ENCODE measurements at places on chromosomes 3 and 15.

GRCh38 chr3:194984066-194984465 is 286.9 kb downstream of the XXYLT1 start:
- H3K36me3 ChIP-seq, result no peaks in the 10 kb centered on the region
- H3K4me3 ChIP-seq, result no peak overlapping the region
- H3K27me3 ChIP-seq, result peaks cover 15% of the 10 kb centered on the region
- H3K27ac ChIP-seq, result no peak overlapping the region
- DNase-seq, result peak; percentile 40

GRCh38 chr15:66682865-66683264 is 19.2 kb upstream of the SMAD6 start:
- H3K27me3 ChIP-seq, result no peaks in the 10 kb centered on the region
- H3K4me3 ChIP-seq, result no peak overlapping the region
- H3K4me1 ChIP-seq, result peaks cover 34% of the 10 kb centered on the region

DNA sequence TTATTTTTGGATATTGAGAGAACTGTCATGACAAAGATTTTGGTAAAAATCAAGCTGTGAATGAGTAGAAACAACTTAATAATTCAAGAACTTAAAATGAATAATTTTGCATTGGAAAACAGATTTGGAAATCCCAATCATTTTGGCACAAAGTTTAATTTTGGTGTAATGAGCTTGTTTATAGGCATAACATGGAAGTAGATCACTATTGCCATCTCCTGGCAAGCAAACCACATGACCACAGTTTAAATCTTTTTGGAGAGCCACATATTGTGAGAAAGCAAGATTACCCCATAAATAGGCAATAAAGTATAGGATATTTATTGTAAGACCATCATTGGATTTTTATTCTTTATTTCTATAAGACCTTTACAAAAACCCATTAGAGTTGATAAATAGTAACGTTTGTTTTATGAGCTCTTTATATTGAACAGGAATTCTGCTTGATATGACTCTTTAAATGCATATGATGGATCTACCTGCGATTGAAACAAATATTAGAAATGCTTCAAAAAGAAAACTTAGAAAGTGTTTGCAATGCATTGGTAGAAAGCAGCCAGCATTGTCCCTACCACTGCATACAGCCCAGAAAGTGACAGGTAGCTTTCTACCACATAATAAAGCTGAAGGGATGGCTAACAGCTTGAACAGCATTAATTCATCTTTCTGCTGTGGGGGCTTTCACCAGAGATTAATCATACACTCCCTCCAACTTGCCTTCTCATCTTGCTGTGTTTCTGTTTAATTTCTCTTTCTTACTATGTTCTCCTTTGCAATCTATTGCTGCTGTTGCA is 766.8 kb downstream of the TBL1XR1 start:
- peaks cover 5% of the 10 kb centered on the region for H3K27me3 ChIP-seq
- no peak overlapping the region for H3K4me3 ChIP-seq
- no peaks in the 10 kb centered on the region for H3K36me3 ChIP-seq
- DNase-seq, result no peak
- no peak overlapping the region for H3K27ac ChIP-seq

- H3K36me3 ChIP-seq, result peaks cover 7% of the 10 kb centered on the region
- no peak for DNase-seq
- peaks cover 4% of the 10 kb centered on the region for H3K4me1 ChIP-seq
- H3K4me3 ChIP-seq, result no peak overlapping the region
- no peaks in the 10 kb centered on the region for H3K27me3 ChIP-seq
- H3K27ac ChIP-seq, result no peak overlapping the region
These were observed 69.6 kb downstream of the PLOD2 start for GRCh38 chr3:146091397-146091796.

GRCh38 chr15:81296673-81297072 is 27.3 kb downstream of the STARD5 start:
- peaks cover 5% of the 10 kb centered on the region for H3K27me3 ChIP-seq
- no peaks in the 10 kb centered on the region for H3K36me3 ChIP-seq
- DNase-seq, result no peak
- H3K4me1 ChIP-seq, result peaks cover 8% of the 10 kb centered on the region

DNA sequence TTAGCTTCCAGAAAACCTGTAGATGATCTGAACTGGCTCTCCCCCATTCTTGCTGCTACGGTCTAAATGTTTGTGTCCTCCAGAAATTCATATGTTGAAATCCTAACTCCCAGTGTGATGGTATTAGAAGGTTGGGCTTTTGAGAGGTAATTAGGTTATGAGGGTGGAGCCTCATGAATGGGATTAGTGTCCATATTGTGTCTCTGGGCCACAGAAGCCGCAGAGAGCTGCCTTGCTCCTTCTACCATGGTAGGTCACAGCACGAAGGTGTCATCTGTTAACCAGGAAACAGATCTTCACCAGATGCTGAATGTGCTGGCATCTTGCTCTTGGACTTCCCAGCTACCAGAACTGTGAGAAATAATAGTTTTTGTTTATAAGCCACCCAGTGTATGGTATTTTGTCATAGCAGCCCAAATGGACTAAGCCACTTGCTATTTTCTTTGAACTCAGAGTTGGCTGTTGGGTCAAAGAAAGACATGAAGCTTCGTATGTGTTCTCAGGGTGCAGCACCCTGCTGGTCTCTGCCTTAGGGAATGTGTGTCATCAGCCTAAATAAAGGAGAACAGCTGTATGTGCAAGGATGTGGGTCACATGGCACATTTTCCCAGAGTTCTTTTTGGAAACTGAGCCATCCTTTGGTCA is 317.5 kb upstream of the SLCO3A1 start:
- no peak overlapping the region for H3K4me3 ChIP-seq
- peaks cover 28% of the 10 kb centered on the region for H3K4me1 ChIP-seq
- H3K27ac ChIP-seq, result no peak overlapping the region
- no peaks in the 10 kb centered on the region for H3K27me3 ChIP-seq
- H3K36me3 ChIP-seq, result no peaks in the 10 kb centered on the region

GRCh38 chr3:142892714-142893113 is 3.8 kb upstream of the PCOLCE2 start:
- no peaks in the 10 kb centered on the region for H3K36me3 ChIP-seq
- peaks cover 37% of the 10 kb centered on the region for H3K27me3 ChIP-seq
- no peak for DNase-seq
- H3K27ac ChIP-seq, result no peak overlapping the region
- peaks cover 5% of the 10 kb centered on the region for H3K4me1 ChIP-seq
- no peak overlapping the region for H3K4me3 ChIP-seq
